Testis (tissue), 5 donors: ENCODE measurements at places on chromosomes 16 and 17. TPM values are rescaled to one million over a fixed set of nuclear protein-coding genes. Genes with fewer than 3 reads are reported as not detected.
A peak's percentile ranks its signal among the peaks of the same experiment; 100 is the strongest.

DNA sequence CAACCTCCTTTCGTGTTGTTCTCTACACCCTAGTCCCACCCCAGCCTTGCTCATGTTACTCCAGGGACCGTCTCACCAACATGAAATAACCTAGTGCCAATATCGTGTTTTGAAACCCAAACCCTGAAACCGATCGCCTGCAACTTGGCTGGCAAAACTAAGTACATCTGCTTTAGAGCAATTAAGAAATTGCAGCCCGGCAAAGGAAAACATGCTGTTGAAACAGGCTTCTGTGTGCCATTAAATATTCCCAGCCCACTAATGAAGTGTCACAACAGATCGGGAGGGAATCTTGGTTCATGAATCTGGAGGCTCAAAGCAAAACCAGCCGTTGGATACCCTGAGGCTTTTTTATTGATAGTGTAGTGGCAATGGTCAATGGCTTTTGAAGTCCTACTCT lies 48.3 kb upstream of the GPR139 start:
- DNase-seq, result no peak

DNA sequence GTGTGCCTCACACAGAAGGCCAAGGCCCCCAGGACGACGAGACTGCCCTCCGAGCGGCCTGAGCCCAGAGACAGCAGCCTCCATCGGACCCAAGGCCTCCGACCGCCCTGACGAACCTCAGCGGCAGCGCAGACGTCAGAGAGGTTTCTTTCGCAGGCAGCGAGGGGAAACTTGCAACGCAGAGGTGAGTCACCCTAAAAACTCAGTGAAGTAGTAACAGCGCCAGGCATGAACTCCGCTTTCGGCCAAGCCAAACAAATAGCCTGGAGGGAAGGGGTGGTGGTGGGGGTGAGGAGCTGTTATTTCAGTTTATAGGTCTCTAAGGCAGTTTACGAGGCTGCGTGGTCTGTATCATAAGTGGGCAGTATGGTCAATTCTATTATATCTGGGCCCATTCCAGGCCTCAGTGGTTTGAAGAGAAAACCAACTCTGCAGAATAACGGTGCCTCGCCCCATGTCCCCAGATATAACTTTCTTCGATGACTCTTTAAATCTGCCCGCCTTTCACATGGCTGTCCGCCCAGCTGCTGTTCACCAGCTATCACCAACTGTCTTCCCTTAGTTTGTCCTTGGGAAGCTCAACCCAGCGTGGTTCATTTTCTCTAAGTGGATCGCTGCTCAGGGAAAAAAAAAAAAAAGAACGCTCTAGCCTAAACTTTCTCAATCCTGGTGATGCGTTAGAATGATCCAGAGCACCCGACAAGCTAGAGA lies 43.5 kb upstream of the FOXF1 start:
- no peak for DNase-seq

The P2RX1 gene
- 15.2 TPM for total RNA-seq

DNA sequence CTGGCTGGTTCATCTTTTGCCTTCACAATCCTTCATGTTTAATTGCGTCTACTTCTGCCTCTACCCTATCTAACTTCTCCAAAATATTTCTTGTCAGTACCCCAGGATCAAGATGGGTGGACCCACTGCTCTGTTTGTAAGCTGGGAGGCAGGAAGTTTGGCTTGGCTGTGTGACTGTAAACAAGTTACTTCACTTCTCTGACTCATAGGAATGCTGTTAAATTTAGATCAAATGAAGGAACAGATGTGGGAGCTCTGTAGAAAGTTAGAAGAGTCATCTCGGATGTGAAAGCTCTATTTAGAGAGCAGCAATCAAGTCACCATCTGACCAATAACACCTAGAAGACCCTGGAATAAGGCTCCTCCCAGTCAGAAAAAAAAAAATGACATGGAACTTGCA lies 55.2 kb upstream of the MRTFB start:
- no peak for DNase-seq

DNA sequence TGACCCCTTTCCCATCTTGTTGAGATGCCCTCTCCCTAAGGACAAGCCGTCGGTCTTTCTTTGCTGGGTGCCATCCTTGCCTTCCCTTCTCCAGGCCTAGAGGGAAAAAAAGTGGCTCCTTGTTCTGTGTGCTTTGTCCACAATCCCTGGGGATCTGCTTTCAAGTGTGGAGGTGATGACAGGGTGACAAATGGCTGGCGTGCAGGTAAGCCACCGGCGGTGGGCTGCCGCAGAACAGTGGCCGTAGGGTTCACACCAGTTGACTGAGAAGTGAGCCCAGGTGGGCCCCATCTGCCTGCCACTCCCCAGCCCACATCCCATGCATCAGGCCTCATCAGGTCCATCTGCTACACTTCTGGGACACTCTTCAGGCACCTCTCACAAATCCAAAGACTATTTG lies 11.4 kb upstream of the CALB2 start:
- no peak for DNase-seq

DNA sequence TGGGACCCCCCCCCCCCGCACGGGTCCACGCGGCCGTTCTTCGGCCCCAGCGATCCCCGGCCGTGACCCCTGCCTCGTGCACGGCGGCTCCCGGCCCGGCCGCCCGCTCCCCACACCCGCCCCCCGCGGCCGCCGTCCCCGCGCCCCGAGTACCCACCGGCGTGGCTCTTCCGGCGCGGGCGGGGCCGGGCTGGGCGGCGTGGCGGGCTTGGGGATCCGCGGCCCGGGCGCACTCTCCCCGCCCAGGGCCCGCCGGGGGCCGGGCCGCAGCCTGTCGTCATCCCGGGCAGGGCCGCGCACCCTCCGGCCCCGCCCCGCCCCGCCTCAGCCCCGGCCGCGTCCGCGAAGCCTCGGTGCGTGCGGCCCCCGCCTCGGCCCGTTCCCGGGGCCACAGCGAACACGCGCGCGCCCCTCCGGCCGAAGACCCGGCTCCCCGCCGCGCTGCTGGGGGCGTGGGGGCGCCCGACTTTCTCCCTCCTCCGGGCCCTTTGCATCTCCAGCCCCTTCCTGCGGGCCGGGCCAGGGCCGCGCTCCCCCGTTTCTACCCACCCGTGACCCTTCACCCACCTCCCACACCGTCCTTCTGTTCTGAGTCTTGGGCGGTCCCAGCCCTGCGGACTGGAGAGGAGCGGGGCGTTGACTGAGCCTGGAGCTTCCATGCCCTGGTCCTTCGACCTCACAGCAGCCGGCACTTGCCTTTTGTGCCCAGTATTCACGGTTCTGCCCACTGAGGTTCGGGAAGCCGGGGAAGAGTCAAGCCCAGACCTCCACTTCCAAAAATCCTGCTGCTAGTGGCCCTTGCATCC lies 840 bp downstream of the MYO1C start:
- peak; percentile 52 for DNase-seq

GRCh38 chr16:71296584-71297340 lies 7.6 kb upstream of the CMTR2 start:
- no peak for DNase-seq

- DNase-seq, result no peak
Measured at GRCh38 chr16:28254158-28254557, 38.2 kb upstream of the SBK1 start.

DNA sequence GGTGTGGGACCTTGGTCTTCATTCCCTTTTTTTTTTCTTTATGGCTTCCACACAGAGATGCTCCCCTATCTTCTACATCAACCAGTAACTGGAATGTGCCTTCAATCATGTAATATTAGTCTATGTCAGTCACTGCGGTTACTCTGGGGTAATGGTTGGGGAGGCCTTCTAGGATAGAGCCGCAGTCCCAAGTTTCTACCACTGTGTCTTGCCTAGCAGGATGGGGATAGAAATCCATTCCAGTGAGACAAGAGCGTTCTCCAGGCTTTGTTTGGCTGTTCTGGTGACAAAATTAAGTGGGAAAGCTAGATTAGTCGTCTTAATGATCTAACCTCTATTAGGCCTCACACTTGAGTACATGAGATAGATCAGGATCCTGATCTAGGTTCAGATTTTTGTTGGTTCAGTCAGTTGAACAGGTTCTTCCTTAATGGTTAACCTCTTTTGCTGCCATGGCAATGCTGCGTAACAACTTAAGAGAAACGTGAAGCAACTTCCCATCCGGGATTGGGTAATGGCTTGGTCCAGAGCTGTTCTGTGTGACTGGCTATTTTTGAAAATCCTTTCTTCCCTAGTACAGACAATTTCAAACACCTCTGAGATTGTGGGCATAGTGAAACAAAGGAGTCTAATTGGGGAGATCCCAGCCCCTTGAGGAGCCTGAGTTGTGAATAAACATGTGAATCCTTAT lies 8.7 kb downstream of the MSL1 start:
- DNase-seq, result no peak

DNA sequence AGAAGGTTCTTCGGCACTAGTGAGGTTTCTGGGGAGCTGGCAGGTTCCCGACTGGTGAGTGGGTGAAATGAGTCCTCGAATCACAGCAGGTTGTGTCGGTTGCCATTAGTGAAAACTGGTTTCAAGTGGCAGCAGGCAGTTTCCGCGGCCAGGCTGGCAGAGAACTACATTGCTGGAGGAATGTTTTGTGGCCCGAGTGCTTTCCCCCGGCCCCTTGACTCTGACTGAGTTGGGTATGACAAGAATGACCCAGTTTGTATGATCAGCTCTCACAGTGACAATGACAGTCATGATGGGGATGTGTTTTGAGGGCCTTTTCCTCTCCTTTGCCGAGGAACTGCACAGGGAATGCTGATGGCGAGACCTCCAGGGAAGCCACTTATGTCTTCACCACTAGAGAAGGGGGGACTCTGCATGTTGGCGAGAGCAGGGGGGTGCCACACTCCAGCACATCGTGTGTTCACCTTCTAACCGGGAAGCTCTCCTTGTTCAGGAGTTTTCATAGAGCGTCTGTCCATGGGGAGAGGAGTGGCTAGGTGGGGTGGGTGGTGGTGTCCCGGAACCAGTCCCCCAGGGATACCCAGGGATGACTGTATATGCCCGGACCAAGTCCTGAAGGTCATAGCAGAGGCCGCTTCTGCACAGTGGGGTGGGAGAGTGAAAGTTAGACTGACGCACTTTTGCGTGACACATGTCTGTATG lies 206.0 kb upstream of the CHMP6 start:
- DNase-seq, result no peak

- DNase-seq, result no peak
Measured at GRCh38 chr17:79866791-79867518, 27.7 kb upstream of the CBX4 start.

- no peak for DNase-seq
Measured at GRCh38 chr17:57286399-57287105, 30.2 kb downstream of the MSI2 start.

GRCh38 chr16:65041667-65042066 lies 80.2 kb downstream of the CDH11 start:
- DNase-seq, result no peak

The CORO1A gene
- total RNA-seq, result 9.6 TPM

The C1QL1 gene
- total RNA-seq, result 1.3 TPM

The PAM16 gene
- 126 TPM for total RNA-seq

DNA sequence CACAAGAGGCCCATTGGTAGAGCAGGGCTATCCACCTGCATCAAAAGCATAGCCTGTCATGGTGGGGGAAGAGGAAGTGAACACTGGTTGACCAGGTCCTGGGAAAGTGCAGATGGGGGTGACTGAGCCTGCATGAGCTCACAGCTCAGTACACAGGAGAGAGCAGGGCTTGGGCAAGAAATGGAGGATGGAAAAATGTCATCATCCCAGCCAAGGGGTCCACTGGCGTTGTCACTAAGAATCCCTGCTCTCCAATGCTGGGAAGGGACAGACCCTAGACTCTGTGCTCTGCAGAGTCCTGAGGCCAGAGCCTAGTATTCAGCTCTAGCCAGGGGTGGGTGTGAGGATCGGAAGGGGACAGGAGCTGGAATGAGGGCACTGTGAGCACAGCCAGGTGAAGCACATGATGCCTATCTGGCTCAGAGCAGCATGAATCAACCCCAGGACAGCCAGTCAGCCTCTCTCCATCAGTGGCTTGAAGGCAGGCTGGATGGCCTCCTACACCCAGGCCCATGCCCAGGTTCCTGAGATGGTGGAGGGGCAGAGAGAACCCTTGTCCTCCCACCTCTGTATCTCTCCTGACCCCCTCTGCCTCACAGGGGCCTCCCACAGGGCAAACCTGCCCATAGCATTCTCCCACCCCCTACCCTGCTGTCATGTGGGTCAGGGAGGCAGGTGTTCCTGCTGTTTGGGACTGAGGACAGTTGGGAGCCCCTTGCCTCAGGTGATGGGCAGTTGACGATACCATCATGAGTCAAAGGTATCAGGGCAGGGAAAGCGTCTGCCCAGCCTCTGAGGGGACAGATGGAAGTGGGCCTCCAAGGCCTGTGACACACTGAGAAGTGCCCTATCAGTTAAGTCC lies 13.8 kb upstream of the CTCF start:
- DNase-seq, result no peak

GRCh38 chr16:11016993-11017392 lies 72.6 kb downstream of the CLEC16A start:
- DNase-seq, result peak; percentile 88

DNA sequence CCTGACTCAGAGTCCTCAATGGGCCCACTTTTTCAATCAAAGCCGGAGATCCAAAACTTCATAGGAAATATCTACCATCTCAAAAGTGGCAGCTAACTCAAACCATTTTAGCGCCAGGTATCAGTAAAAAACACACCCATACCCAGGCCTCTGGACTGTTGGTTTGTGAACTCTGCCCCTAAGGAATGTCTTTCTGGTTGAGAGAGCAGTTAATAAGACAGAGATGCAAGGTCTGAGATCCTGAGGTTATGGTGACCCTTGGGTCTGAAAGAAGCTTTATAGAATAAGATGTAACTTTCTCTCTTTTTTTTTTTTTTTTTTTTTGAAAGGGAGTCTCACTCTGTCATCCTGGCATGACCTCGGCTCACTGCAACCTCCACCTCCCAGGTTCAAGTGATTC lies 350.5 kb downstream of the SOX9 start:
- DNase-seq, result no peak

The C17orf67 gene
- 5.3 TPM for total RNA-seq

GRCh38 chr16:79011282-79011681 lies 589.3 kb downstream of the MAF start:
- DNase-seq, result no peak

DNA sequence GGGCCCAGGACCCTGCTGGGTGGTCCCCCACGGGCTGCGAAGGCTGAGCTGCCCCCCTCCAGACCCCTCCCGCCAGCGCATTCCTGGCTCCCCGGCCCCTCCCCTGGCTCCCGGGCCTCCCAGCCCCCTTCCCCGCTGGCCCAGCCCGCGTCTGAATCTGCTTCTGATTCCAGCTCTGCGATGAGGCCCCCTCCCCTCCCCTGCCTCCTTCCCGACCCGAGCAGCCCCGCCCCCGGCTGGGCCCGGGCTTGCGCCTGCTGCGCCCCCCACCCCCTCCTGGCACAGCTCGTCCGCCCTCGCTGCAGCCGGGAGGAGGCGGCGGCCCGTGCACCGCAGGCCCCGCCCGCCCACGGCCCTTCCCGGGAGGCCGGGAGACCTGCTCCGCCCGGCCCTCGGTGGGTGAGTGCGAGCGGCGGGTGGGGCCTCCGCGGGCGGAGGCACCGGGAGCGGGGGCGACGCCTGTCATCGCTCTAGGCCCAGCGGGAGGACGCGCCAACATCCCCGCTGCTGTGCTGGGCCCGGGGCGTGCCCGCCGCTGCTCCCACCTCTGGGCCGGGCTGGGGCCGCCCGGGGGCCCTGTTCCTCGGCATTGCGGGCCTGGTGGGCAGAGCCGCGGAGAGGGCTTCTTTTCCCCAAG lies at the start of gene NTN3:
Gene NTN3, plus strand, starts transcription at position 282 of the 637 bp plus-strand sequence. CDS start 405 bp downstream, outside the sequence.
- DNase-seq, result no peak
